ENCODE measurements at places on chromosomes 3 and 15. TPM values are rescaled to one million over a fixed set of nuclear protein-coding genes. Genes with fewer than 3 reads are reported as not detected.
A peak's percentile ranks its signal among the peaks of the same experiment; 100 is the strongest.

DNA sequence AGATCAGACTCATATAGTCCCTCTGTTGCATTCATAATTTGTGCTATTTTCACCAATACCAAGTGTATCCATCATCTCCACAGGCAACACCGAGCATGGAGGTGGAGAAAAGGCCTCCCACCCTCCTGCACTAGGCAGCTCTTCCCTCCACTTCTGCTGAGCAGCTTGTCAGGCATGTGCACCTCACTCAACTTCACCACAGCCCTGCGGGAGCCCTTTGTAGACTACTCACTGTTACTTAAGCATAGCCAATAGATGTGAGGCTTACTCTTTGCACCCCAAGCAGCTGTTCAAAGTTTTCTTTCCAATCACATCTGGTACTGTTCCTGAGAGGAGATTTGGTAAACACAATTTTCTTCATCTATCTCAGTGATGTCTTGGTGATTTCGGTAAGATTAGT, 16.9 kb upstream of the GUCA1C start:
- no peak for DNase-seq

DNA sequence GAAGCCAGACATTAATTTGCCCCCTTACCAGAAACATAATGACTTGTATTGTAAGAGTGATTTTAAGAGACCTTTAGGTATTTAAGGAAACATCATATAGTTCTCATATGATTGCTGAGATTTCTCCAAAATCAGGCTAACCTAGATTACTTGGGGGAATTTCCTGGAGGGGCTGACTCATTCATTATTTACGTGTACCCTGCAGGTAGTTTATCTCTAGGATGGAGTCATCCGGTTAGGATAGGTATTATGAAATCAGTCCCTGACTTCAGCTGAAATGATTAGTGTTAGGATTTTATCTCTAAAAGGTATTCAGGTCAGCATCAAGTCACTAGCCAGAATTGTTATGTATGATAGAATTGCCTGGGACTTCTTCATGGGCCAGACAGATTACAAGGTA, 97.5 kb downstream of the TCF12 start:
- DNase-seq: no peak

GRCh38 chr3:22960105-22960984, 242.8 kb upstream of the UBE2E2 start:
- DNase-seq: peak; percentile 3

DNA sequence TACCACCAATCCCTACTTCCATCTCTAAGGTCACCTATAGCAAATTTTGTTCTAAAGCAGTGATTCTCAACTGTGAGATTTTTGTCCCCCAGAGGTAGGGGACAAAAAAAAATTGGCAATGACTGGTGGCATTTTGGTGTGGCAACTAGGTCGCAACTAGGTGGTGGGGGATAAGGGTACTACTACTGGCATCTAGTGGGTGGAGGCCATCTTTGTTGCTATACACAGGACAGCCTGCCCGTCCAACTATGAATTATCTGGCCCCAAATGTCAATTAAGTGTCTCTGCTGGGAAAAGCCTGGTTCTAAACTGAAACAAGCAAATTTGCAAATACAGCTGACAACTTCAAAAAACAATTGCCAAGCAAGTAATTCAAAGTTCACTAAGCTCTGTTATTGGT, 1.4 kb downstream of the MTMR10 start:
- peak; percentile 6 for DNase-seq

DNA sequence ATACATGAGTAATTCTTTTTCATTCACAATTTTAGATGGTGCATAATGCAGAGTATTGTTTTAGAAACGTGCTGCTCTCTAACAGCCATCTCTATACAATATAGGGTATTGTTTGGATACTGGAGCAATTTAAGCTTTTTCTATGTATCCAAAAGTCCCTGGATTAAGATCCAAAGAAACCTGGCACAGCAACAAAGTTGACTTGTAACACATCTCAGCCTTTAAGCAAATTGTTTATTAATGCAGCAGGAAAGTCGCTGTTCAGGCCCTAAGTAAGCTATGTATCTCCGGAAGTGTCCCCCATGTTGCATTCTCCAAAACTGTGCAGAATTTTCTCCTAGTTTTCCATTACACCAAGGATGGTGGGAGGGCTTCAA, 7.3 kb downstream of the VGLL4 start:
- DNase-seq: no peak

DNA sequence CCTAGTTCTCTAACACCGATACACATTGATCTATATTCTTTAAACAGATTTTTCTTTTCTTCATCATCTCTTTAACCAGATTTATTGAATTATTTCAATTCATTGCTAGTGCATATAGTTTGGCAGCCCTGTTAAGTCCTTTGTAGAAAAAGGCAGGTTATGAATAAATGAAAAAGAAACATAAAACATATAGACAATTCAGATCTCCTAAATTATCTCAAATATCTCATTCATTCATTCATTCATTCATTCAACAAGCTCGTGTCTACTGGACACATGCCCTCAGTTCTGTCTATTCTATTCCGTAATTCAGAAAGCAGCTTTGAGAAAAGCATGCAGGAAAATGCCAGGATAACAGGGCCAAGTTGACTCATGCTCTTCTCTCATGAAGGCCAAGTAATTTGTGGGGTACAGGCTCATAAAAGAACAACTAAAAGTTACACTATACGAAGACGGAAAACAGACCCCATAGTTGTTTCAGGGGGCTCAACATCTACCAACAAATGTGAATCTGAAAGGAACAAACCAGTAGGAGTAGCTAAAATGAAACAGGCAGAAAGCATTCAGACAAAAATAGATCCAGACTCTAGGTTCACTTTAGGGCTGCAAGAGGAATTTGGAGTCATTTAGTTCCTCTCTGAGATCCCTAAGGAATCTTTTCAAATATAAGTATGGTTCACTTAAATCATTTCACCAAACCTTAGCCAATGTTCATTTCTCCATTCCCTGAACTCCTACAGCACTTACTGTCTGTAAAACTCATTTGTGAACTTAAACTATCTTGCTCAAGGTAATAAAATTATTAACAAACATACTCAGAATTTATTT, 7.5 kb downstream of the ZNF148 start:
- DNase-seq: no peak

DNA sequence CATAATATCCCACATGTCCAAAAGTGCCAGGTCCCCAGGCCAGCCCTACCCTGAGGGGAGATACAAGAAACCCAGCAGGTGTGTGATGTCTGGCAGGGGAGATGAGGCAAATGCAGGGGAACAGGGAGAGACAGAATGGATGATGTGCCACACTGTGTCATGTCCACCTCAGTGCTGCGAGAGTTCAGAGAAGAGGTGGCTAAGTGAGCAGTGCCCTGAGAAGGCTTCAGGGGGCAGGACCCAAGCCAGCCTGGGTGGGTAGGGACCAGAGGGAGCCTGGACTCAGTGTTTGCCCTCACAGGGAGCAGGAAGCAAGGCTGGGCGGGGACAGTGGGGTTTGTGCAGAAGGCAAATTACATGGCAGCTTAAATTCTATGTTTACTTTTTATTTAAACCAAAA, 61.2 kb downstream of the KLHL6 start:
- DNase-seq: no peak

- no peak for DNase-seq
Measured at GRCh38 chr15:68298882-68299381, 21.4 kb downstream of the FEM1B start.

The PEX5L gene
- 0.31 TPM for total RNA-seq

The FGD5 gene
- not detected for total RNA-seq

GRCh38 chr15:42665827-42666226, 71.1 kb downstream of the CDAN1 start:
- no peak for DNase-seq

DNA sequence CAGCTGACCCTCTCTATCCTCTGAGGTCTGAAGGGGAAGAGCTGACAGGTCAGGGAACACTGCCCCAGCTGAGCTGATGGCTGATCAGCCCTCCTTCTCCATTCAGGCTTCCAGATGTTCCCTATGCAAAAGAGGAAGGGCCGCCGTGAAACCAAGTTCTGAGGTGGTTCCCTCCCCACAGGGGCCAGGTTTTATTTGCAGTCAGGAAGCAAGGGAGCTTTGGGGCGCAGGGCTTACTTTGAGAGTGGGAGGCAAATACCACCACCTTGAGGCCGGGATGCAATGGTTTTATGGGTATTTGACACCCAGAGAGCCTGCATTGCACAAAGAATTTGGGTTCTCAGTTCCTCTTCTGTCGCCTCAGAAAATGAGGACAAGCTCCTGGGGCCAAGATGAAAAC, 186.9 kb downstream of the ARRDC4 start:
- no peak for DNase-seq

DNA sequence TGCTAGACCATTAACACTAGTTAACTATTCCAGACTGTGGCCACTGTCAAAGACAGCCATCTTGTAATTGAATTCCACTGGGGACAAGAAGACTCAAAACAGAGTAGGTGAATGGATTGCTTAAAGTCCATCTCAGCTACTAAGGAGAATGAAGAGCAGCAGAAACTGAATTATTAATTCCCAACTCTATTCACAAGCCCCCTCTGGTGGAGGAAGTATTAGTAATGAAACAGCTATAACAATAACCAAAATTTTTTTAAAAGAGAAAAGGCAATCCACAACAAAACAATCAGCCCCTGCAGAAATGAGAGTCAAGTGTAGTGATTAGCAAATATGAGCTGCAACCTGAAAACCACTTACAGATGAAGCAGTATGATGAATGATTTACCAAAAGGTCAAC, 302.8 kb downstream of the FHIT start:
- no peak for DNase-seq

- DNase-seq: no peak
Measured at GRCh38 chr15:90205050-90205848, 4.1 kb downstream of the SEMA4B start.

DNA sequence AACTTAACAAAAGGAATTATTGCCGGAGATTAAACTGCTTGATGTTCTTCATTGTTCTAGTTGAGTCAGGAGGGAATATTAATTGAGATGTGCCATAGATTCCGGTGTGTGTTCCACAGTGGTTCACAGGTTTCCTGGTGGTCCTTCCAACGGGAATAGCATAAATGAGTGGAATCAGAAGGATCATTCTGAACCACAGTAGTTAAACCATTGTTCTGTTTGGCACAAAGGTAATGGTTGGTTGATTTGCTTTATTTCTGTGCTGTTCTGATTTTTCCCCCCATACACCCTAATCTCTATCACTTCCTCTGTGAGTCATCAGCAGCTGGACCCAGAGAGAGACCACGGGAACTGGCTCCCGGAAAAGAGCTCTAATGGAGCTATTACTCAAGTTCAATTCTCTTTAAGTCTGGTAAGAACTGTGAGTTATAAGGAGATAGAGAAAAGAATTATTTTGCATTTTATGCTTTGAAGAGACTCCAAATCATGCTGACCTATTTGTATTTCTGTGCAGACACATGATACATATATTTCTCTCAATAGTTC, 627.2 kb downstream of the ZIC1 start:
- no peak for DNase-seq

The IMPG2 gene
- 0.82 TPM for total RNA-seq

DNA sequence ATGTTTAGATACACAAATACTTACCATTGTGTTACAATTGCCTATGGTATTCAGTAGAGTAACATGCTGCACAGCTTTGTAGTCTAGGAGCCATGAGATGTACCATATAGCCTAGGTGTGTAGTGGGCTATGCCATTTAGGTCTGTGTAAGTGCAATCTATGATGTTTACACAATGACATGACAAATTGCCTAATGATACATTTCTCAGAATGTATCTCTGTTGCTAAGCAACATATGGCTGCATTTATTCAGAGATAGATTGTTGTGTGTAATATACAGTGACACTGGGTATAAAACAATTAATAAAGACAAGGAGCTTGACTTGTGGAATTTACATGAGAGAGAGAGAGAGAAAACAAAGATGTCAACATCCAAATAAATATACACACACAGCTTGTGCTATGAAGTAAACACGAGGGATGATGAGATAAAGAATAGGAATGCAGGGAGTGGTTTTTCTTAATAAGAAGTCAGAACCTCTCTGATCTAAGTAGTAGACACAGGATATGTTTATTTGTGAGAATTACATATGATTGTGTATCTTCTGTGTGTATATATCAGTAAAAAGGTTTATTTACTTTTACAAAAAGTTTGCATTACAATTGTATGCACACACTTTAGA, 110.0 kb downstream of the KCNAB1 start:
- DNase-seq: no peak

DNA sequence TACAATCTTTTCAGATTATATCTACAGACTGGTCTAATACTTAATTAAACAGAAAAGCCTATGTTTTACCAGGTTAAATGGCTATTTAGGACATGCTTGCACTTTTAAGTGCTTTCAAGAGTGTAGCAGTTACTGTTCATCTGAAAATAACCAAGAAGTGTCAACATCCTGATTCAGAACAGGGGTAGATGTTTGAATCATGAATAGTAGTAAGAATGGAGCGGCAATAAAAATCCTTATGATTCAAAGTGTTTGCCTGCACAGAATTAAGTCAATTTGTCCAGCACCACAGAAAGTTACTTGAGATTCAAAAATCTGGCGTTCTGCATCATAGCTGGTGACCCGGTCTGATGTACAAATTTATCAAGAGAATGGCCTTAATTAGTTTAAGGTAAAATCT, 48.3 kb downstream of the GREM1 start:
- DNase-seq: no peak

GRCh38 chr3:135623558-135623957, 342.0 kb upstream of the PPP2R3A start:
- no peak for DNase-seq

DNA sequence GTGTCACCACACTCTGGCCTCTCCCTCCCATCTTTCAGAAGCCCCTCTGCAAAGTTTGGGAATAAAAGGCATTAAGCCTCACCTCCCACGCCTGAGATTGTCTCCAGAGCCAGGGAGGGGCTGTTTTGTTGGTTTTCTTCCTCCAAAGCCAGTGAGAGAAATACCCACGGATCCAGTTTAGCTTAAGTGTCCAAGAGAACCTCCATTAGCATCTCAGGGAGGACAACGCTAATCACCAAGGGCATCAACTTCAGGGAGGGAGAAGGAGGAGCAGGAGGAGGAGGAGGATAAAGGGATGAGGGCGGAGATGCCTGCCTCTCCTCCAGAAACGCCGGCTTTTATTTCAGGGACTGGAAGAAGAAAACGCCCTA, 101.6 kb downstream of the SRGAP3 start:
- no peak for DNase-seq

GRCh38 chr3:127363891-127364290, 76.0 kb upstream of the PRR20G start:
- DNase-seq: no peak

DNA sequence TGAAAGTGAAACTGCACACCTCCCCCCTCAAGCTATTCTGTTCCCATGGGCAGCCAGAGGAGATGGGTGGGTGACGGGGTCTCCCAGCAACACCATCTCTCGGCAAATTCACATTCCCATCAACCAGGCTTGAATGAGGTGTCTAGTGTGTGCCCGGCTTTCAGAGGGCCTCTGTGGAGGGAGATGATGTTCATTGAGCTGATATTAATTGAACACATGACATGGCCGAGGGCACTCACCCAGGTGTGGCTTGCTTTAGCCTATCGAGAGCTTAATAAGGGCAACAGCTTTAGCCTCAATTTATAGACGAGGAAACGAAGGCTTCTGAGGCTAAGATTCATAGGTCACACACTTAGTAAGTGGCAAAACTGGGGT, 288.0 kb downstream of the UACA start:
- no peak for DNase-seq

The ZNF385D gene
- total RNA-seq: not detected

- no peak for DNase-seq
Measured at GRCh38 chr3:164390046-164390445, 688.2 kb downstream of the SI start.

GRCh38 chr3:32758375-32758753, 59.4 kb upstream of the TRIM71 start:
- no peak for DNase-seq

- DNase-seq: no peak
Measured at GRCh38 chr3:124246949-124247348, 255.0 kb upstream of the ROPN1 start.
